ENCODE measurements at places on chromosomes 3 and 15.
A peak's percentile ranks its signal among the peaks of the same experiment; 100 is the strongest.

DNA sequence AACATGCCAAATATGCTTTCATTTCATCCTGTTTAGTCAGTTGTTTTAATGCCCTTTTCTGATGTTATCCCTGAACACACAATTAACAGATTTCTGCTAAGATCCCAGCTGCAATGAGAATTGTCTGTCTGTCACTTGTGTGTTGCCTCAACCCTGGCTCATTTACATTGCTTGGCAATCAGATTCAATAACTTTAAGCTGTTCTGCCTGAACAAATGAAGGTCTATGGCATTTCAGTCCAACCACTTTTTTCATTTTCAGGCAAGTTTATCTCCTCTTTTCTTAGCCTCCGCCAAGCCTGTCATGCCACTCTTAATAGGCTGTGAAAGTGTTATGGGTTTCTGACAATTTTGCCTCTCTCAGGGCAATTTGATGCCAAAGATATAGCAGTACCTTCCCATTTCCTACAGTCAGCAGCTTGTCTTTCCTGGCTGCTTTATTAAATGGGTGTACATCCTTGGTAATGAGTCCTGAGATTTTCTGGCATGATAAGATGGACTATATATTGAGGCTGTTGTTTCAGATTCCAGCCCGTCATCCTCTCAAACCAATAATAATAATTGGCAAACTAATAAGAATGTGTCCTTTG is 68.7 kb upstream of the ADAMTS9 start:
- no peak overlapping the region for H3K27ac ChIP-seq
- no peaks in the 10 kb centered on the region for H3K36me3 ChIP-seq
- no peak for DNase-seq
- H3K27me3 ChIP-seq = no peaks in the 10 kb centered on the region

DNA sequence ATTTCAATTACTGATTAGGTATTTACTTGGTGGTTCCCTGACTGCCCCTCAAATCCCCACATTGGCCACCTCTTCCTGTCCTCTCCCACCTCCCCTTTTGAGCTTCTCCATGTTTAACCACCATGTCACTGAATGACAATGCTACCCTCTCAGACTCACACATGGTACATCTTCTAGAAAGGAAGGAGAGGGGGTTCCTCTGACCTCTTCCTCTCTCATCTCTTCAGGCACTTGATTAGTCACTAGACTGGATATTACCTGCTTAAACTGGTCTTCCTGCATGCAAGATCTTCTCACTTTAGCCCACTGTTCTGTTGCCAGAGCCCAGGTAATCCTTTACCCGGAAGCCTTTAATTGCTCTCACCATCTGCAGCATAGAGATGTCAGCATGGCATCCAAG is 64.9 kb downstream of the DIPK2A start:
- H3K36me3 ChIP-seq = no peaks in the 10 kb centered on the region
- H3K4me3 ChIP-seq = no peak overlapping the region
- no peak overlapping the region for H3K27ac ChIP-seq
- peaks cover 10% of the 10 kb centered on the region for H3K4me1 ChIP-seq

GRCh38 chr3:48598323-48599076 is 3.4 kb upstream of the COL7A1 start:
- no peaks in the 10 kb centered on the region for H3K4me1 ChIP-seq
- no peak overlapping the region for H3K27ac ChIP-seq
- H3K36me3 ChIP-seq = peaks cover 19% of the 10 kb centered on the region
- H3K4me3 ChIP-seq = no peak overlapping the region

DNA sequence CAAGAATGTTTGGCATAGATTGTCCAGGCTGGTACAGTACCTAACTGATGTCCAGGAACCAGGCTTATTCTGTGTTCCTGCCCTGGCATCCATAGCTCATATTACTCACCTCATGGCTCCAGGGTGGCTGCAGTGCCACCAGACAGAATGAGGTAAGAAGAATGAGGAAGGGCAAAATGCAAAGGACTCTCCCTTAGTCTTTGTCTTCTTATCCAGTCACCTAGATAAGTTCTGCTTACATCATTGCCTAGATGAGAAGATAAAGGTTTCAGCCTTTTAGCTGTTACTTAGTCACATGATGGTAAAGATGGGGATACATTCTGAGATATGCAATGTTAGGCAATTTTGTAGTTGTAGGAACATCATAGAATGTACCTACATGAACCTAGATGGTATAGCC is 45.8 kb downstream of the CHP1 start:
- H3K4me3 ChIP-seq = no peak overlapping the region
- no peaks in the 10 kb centered on the region for H3K27me3 ChIP-seq
- H3K27ac ChIP-seq = no peak overlapping the region
- no peaks in the 10 kb centered on the region for H3K4me1 ChIP-seq
- no peak for DNase-seq

DNA sequence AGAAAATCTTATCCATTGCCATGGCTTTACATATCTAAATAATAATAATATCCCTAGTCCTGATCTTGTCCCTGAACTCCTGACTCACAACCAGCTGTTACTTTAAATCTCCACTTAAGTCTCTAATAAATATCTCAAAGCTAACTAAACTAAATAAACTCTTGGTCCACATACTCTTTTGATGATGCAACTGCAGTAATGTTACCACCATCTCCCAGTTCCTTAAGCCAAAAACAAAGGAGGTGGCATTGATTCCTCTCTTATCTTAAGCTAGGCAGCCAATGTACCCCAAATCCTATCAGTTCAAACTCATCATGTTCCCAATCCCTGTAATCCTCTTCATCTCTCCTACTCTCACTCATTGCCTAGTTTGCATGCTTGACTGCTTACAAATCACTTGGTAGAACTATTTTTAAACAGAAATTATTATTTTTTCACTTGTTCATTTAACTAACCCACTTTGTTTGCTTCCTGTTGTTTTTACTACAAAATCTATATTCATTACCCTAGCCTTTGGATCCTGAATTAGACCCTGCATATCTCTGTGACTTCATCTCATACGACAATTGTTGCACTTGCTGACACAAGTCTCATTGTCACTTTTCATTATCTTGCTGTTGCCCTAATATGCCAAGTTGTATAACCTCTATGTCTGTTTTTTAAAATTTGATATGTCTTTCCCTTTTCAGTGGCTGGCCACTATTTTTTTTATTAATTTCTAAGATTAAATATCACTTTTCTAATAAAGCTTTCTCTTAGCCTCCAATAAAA is 462.2 kb downstream of the ZPLD1 start:
- no peak for DNase-seq
- no peaks in the 10 kb centered on the region for H3K36me3 ChIP-seq
- no peak overlapping the region for H3K4me3 ChIP-seq
- no peaks in the 10 kb centered on the region for H3K4me1 ChIP-seq
- no peak overlapping the region for H3K27ac ChIP-seq
- H3K27me3 ChIP-seq = no peaks in the 10 kb centered on the region

- H3K27me3 ChIP-seq = no peaks in the 10 kb centered on the region
- H3K27ac ChIP-seq = no peak overlapping the region
Observed at GRCh38 chr15:100075229-100075628, 266.5 kb downstream of the ADAMTS17 start.

DNA sequence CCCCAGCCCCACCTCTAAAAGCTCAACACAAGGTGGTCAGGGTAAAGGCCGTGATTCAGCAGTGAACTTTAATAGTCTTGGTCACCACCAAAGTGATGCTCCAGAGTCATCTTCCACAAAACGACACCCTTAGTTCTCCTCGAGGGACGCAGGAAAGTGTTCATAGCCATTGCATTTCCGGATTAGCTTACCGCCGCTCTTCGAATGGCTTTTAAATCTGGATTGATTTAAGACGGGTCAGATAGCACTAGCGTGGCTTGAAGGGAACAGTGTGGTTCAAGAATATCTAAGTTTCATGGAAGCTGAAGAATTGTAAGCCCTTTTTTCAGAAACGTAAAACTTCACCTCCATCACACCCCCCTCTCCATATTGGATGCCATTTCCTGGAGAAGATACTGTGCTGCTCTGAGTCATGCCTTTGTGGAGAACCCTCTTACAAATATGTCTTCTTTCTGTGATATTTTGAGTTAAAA is 829 bp downstream of the RNF7 start:
- H3K4me1 ChIP-seq = peaks cover 45% of the 10 kb centered on the region
- peak; percentile 36 for DNase-seq
- H3K27ac ChIP-seq = peak overlapping the region; percentile 98
- peak overlapping the region; percentile 96 for H3K4me3 ChIP-seq
- peaks cover 15% of the 10 kb centered on the region for H3K36me3 ChIP-seq

DNA sequence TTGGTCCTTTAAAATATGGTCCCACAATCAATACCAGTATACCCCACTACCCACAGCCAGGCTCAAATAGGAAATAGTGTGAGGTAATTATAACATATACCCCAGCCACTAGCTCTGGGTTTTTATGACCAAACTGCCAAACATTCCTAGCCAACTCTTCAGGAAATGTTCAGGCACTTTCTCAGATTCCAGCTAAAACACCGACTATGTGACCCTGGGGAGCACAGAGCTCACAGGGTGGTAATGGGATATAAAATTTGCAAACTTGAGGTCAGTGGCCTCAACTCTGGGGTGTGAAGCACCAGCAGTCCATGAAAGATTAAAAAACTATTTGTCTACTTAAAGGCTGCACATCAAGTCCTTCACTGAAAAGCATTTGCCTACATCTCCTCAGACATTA is 12.9 kb downstream of the FBN1 start:
- no peaks in the 10 kb centered on the region for H3K4me1 ChIP-seq
- no peak overlapping the region for H3K4me3 ChIP-seq
- peaks cover 3% of the 10 kb centered on the region for H3K27me3 ChIP-seq
- H3K27ac ChIP-seq = no peak overlapping the region
- no peak for DNase-seq

DNA sequence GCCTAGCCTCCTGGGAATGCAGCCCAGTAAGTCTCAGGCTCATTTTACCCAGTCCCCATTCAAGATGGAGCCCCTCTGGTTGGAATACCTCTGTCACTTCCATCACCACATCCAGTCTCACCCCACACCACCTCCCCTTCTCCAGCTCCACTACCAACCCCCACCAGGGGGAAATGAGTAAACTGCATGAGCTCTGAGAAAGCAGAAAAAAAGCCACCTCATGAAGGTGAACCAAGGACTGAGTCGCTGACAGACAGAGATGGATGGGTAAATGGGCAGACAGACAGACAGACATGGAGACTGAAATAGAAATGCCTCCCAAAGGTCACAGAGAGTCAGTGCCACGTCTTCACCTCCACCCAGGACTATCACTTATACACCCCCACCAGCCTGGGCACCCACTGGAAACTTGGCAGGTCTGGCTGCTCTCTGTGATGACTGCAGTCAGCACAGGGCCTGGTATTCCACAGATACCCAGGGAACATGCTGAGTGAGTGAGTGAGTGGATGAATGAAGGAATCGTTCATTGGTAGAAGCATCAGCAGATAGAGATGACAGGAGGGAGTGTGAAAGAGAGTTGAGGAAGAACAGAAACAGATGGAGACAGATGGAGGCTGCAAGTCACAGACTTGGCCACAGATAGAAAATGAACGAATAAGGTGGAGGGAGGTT is 4.9 kb upstream of the LOXL1 start:
- peaks cover 51% of the 10 kb centered on the region for H3K4me1 ChIP-seq
- no peak overlapping the region for H3K4me3 ChIP-seq
- H3K36me3 ChIP-seq = peaks cover 24% of the 10 kb centered on the region
- no peak overlapping the region for H3K27ac ChIP-seq

DNA sequence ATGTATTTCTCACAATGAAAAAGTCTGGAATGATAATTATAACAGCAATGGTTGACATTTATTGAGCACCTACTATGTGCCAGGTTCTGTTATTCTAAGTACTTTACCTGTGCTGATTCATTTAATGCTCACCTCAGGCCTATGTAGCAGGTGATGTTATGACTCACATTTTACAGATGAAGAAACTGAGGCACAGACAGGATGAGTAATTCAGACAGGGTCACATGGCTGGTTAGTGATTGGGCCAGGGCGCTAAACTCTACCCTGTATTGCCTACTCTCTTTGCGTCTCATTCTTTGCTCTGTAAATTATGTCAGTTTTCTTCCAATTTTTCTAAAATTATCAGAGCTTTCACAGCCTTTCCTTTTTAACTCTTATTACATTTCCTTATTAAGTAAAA is 98.3 kb downstream of the PIK3R4 start:
- H3K27ac ChIP-seq = no peak overlapping the region
- DNase-seq = no peak
- no peaks in the 10 kb centered on the region for H3K27me3 ChIP-seq
- no peak overlapping the region for H3K4me3 ChIP-seq
- no peaks in the 10 kb centered on the region for H3K4me1 ChIP-seq

DNA sequence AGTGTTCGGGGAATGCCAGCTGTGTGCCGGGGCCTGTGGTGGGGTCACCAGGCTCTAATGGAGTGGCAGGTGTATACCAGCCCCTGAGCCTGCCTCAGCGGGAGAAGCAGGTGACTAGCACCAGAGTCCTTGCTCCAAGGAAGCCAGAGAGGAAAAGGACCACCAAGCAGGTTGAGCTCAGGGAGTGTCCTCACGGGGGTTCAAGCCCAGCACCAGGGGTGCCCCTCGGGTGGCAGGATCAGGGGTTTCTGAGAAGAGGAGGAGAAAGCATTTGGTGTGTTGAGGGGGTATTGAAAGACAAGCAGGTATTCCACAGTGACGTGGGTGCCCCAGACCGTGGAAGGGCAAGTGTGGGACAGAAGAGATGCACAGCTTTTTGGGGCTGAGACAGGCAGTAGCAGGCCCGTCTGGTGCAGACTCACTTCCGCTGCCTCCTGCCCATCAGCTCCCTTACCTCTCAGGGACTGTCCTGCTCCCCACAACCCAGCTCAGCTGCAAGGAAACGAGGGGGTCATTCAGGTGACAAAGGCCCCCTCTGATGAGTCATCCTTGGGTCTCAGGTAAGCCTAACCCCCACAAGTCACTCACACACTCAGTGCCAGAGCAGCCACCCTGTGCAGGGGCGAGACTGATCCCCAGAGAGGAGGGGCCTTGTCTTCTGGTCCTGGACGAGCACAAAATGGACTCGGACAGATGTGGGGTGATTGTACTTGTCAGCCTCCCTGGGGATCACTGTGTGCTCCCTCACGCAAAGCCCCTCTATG is 21.4 kb upstream of the POC1A start:
- no peak overlapping the region for H3K27ac ChIP-seq
- H3K4me3 ChIP-seq = no peak overlapping the region
- H3K4me1 ChIP-seq = peaks cover 7% of the 10 kb centered on the region
- H3K27me3 ChIP-seq = no peaks in the 10 kb centered on the region
- H3K36me3 ChIP-seq = no peaks in the 10 kb centered on the region
- no peak for DNase-seq

DNA sequence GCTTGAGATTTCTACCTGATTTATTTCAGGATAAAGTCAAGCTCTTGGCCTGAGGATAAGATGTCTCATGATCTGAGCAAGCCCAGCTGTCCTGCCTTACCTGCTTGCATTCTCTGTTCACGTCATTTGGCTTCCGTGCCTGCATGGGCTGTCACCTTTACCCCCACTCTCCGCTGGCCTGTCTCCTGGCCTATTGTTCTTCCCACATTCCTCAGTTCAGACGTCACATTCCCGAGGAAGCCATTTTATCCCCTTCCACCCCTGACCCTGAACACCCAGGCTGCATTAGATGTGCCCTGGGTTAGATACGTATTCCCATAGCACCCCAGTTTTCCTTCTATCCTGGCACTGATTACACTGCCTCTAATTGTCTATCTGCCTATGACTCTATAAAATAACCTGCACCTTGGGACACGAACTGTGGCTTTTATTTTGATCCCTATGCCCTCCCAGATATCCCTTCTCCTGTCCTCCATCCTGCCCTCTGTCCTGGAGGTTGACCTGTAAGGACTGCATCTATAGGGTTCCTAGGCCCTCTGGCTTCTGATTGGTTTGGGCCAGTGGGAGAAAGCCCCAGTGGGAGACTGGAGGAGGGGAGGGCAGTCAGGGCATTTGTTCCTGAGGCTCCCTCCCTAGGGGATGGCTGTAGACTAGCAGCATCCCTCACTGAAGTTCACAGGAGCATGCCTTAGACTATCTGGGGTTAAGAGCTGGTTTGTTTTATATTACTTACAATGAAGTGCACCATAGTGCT is 19.2 kb upstream of the UBE2Q2 start:
- H3K4me3 ChIP-seq = no peak overlapping the region
- no peak overlapping the region for H3K27ac ChIP-seq
- peaks cover 9% of the 10 kb centered on the region for H3K27me3 ChIP-seq
- no peaks in the 10 kb centered on the region for H3K36me3 ChIP-seq
- H3K4me1 ChIP-seq = peaks cover 10% of the 10 kb centered on the region
